ENCODE measurements at places on chromosomes 1 and 21.

DNA sequence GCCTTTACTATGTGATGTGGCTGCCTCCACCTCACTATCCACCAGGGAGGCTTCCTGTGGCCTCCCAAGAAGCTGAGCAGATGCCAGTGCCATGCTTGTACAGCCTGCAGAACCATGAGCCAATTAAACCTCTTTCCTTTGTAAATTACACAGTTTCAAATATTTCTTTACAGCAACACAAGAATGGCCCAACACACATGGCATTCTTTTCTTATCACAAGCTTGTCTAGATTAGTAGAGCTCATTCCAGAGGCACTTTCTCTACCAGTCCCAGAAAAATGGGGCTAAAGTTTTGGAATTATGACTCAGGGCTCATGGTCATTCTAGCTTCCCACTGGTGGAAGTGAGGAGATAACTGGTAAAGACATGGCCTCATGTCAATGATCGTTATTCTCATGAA, 655.2 kb downstream of the LMO4 start:
- DNase-seq = no peak

DNA sequence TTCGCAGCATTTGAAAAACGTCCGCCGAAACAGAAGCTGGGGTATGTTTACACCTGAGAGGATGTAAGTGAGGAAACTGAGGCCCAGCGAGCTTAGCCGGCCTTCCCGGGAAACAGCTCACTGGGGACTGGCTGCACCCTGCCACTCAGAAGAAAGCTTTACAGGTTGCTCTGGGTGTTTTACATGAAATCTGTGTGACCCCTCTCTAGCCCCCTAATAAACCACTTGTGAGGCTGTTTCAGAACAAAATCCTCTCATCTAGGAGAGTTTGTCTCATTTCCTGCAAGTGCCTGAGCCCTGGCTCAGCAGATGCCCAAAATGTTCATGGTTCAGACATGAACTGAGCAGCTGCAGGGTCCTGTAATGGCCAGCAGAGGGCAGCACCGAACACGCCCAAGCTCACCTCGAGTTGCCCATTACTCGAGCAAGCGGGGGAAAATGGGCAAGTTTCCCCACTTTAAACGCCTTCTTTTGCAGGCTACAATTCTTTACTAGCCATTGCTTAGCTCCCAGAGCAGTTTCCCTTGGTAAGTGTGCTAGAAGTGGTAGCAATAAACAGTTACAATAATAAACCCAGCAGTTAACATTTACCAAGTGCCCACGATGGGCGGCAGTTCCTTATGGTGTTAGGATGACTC, 76.4 kb downstream of the FHAD1 start:
- DNase-seq = peak; percentile 55

DNA sequence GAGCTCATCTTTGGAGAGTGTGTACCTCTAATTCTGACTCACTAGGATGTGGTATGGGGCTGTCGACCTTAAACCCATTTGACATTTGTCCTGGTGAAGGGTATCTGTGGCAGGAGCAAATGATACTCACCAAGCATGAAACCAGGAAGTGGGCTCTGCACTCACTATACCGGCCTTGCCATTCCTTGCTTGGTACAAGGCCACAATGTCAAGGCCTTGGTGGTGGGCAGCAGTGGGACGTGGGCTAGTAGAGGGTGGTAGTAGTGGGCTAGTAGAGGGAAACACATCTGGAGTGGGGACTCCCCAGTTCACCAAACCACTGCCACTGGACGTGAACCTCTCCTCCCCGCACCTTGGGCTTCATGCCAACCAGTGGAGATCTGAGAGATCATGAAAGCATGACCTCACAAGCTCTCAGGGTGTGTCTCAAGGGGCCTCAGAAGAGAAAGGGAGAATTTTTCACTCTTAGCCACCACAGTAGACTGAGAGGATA, 11.5 kb downstream of the TNFSF4 start:
- DNase-seq = no peak

- no peak for DNase-seq
Observed at GRCh38 chr1:14728516-14728915, 130.0 kb downstream of the KAZN start.

- no peak for DNase-seq
Observed at GRCh38 chr1:22031214-22031962, 21.1 kb upstream of the CDC42 start.

DNA sequence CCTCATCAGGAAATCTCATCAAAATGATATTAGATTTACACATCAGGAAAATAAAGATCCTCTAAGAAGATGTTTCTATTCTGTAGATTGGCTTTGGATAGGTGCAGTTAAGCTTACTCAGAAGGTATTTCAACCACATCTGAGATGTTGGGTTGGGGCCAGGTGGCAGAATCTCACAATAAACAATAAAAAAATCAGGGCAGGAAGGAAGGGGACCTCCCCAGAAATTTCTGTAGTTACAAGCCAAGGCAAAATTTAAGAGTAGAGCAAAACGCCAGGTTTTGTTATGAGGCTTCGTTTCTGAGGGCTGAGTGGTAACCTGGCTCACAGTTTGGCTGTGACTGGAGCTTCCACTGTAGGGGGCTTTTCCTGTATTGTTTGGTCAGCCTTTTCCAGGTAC, 84.8 kb downstream of the HUNK start:
- DNase-seq = no peak

GRCh38 chr1:227185291-227185690, 133.0 kb downstream of the CDC42BPA start:
- DNase-seq = no peak

DNA sequence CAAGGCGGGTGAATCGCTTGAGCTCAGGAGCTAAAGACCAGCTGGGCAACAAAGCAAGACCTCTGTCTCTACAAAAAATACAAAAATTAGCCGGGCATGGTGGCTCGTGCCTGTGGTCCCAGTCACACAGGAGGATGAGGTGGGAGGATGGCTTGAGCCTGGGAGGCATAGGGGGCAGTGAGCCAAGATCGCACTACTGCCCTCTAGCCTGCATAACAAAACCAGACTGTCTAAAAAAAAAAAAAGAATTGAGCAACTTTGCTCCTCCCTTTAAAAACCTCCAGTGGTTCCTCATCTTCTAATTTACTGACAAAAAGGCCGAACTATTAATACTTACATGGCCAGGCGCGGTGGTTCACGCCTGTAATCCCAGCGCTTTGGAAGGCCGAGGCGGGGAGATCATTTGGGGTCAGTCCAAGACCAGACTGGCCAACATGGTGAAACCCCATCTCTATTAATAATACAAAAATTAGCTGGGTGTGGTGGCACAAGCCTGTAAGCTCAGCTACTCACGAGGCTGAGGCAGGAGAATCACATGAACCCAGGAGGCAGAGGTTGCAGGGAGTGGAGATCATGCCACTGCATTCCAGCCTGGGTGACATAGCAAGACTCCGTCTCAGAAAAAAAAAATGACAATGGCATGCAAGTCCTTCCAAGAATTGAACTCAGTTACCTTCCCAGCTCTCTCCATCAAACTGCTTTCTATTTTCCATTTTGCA, 4.4 kb downstream of the ACBD3 start:
- DNase-seq = no peak

DNA sequence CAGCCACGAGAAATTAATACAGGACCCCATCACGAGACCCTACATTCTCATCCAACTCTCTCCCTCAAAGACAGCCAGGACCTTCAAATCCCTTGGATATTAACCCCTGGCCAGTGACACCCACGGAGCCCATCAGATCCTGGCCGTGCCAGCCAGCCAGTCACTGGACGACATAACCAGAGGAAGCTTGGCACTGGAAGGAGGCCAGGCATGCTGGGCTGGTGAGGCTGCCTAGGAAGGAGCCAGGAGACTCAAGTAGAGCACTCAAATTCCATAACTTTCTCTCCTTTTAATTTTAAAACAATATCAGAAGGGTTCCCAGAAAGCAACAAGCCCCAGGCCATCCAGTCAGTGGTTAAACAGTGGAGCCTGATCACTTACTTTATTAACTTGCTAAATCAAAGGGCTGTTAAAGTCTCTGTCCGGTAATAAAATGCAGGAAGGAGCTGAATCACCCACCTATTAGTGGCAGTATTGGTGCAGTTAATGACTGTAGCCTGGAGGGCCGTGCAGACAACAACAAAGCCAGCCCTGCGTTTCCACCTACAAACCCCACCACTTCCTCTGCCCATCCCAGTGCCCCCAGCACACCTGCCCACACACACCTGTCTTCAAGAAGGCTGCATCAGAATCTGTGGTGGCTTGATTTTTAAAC, 78.0 kb downstream of the HIVEP3 start:
- no peak for DNase-seq

- no peak for DNase-seq
Observed at GRCh38 chr1:167922023-167922422, 8.1 kb upstream of the ADCY10 start.

GRCh38 chr1:10795276-10796021, 997 bp downstream of the CASZ1 start:
- DNase-seq = no peak

DNA sequence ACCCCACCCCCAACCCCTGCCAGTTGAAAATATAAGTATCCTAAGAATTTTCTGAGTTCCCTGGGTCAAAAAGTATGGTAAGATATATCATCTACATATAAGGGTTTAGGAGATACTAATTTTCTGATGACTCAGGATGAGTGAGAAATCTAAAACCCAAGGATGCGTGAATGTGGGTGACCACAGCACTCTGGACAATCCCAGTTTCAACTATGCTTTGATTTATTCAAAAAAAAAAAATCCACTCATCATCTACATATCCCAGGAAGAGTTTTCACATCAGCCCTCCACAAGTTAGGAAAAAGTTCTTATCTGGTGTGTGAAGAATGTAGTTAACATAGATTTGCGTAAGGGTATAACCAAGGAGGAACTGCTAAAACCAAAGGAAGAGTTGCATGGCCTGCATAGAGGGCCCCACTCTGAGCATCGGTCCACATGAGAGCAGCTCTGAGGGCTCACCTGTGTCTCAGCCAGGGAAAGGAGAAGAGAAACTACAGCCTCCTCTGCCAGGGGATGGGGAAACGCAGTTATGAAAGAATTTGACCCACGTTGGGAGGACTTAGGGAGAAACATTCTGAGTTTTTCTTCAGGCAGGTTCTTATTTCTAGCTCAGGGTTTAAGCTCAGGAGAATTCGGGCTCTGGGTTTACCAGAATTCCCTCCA, 18.8 kb downstream of the LAMB3 start:
- DNase-seq = no peak

- peak; percentile 66 for DNase-seq
Observed at GRCh38 chr1:185317886-185318310, 855 bp upstream of the IVNS1ABP start.

- no peak for DNase-seq
Observed at GRCh38 chr1:8926707-8927694, 18.7 kb upstream of the CA6 start.

- DNase-seq = no peak
Observed at GRCh38 chr1:226632169-226632879, 83.8 kb downstream of the STUM start.

DNA sequence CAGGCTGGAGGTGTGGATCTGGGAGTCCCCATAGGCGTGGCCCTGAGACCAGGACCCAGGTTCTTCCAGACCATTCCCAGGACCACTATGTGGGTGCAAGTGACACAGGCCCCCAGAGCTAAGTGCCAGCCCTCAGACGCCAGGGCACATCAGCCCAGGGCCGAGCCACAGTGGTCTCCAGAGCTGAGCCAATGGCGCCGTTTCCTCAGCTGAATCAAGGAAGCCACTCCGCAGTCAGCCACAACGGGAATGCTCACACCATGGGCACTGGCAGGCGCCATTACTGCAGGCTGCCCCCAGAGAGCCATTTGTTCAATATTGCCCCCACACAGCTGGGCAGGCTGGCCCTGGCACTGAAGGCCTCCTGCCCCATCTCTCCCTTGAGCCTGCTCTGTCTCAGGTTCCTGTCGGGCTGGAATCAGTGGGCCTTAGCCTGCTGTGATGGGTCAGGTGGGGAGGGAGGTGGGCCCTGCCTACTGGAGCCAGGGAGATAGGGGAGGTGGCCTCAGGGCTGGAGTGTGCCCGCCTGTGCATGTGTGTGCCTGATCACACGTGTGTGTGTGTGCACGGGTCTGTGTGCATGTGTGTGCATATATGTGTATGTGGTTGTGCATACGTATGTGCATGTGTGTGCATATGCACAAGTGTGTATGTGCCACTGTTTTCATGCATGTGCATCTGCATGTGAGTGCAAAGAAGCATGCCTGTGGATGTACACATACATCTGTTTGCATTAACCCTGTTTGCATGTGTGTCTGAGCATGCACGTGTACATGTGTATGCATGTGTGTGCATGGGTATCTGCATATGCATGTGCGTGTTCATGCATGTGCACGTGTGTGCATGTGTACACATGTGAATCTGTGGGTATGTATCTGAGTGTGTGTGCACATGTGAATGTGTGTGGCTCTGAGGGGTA, 6.1 kb downstream of the GJC2 start:
- no peak for DNase-seq

All from T follicular helper cell (primary cell).